Activated CD4-positive, alpha-beta memory T cell treated with anti-CD3 and anti-CD28 coated beads, Interleukin-2, amount 10 ng/mL, durations not matched to agents 7 days and 5 days (primary cell): ENCODE measurements at places on chromosomes 2 and 18. TPM values are rescaled to one million over a fixed set of nuclear protein-coding genes. Genes with fewer than 3 reads are reported as not detected.

The OTOS gene
- not detected for total RNA-seq

The CFC1B gene
- total RNA-seq = not detected

The PDCD1 gene
- total RNA-seq = 17.9 TPM

The ZSWIM2 gene
- total RNA-seq = not detected

The VSNL1 gene
- total RNA-seq = not detected

The MAB21L4 gene
- total RNA-seq = not detected

The EN1 gene
- not detected for total RNA-seq

The LYPD6 gene
- total RNA-seq = not detected

The ALMS1 gene
- total RNA-seq = 16.1 TPM

The FSHR gene
- total RNA-seq = not detected

The GCG gene
- total RNA-seq = not detected
